ENCODE measurements at places on chromosomes 3 and 15.

DNA sequence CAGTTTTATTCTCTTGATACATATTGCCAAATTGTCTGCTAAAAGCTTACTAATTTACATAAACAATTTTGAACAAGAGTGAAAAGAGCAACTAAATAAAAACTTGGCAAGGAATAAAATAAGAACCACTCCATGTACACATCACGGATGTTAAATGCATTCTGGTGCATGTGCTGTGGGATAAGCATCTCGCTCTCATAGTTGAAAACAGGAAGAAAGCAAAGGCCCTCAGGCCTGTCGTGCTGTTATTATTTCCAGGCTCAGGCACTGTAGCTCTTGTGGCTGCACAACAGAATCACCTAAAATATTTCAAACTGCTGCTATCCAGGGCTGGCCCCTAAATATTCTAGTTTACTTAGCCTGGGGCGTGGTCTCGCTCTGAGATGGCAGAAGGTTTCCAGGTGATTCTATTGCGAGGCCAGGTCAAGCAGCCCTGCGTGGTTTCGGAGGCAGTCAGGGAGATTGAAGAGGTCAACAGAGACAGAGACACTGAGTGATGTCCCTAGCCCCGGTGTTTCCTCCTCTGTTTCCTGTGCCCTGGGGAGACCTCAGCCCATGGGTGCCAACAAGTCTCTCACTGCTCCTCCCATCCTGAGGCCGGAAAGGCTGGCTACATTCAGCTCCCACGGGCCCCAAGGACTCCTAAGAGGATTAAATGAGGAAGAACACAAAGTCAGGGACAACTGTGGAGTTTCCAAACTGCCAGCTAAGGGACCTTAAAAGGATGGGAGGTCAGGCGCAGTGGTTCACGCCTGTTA lies 18.2 kb upstream of the PDIA5 start:
- no peak for DNase-seq

DNA sequence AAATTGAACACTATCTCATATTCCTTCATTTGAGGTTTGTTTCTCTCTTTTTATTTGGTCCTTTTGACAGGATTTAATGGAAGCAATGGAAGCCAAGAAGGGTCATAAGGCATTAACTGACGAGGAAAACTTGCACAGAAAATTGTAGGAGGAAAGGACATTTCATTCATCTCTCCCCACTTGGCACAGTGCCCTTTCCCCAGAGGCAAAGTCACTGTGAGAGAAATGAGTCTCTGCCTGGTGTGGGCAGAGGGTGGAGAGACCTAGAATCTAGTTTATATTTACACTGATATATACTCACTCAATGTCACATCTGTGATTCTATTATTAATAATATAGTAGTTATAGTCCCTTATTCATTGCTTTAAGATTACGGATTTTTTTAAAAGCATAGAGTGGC lies 324.6 kb upstream of the IL12A start:
- no peak for DNase-seq

- peak; percentile 74 for DNase-seq
These were observed 11.1 kb downstream of the ARHGAP31 start for GRCh38 chr3:119305286-119305685.

DNA sequence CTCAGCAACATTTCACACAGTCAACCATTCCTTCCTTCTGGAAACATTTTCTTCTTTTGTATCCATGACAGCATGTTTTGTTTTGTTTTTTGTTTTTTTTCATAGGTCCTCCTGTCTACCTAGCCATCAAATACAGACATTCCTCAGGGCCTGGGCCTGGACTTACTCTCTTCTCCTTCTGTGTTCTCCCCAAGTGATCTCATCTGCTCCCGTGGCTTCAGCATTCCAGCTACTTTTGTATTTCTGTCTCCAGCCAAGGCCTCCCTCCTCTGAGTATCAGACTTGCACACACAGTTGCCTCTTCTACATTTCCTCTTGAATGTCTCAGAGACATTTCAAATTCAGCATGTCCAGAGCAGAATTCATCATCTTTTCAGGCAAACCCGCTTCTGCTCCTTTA lies 82.4 kb downstream of the HCN4 start:
- peak; percentile 19 for DNase-seq

DNA sequence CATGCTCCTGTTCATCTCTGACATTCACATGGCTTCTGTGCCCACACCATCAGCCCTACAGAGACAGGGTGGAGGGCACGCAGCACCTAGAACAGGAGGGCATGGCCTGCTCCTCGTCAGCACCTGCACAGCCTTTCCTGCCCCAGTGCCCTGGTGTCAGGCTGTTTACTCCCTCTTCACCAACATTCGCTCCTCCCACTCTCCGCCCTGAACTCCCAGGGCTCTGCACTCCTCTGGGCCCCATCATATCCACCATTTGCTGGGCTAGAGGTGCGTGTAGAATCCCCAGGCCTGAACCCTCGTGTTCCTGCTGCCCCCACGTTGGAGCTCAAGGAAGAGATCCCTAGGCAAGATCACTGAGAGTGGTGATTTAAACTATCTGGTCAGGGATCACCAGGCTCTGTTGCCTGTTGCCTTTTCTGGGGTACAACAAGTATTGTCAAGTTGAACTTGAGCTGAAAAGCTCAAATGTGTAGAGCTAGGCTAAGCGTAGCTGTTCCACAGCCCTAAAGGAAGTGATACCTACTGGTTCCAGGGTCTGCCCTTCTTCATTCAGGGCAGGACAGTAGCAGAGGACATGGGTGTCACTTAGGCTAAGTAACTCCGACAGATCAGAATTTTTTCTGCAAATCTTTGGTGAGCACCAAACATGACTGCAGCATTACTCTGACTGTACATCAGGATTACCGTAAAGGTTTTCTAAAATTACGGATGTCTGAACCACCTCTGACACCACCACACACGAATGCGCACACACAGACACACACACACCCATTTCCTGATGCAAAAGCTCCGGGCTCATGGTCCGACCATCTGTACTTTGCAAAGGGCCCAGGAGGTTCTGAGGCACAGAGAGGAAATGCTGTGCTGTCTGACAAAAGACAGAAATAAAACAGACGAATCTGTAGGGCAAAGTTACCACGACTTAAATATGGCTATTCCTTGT lies 43.7 kb upstream of the GNB5 start:
- no peak for DNase-seq

DNA sequence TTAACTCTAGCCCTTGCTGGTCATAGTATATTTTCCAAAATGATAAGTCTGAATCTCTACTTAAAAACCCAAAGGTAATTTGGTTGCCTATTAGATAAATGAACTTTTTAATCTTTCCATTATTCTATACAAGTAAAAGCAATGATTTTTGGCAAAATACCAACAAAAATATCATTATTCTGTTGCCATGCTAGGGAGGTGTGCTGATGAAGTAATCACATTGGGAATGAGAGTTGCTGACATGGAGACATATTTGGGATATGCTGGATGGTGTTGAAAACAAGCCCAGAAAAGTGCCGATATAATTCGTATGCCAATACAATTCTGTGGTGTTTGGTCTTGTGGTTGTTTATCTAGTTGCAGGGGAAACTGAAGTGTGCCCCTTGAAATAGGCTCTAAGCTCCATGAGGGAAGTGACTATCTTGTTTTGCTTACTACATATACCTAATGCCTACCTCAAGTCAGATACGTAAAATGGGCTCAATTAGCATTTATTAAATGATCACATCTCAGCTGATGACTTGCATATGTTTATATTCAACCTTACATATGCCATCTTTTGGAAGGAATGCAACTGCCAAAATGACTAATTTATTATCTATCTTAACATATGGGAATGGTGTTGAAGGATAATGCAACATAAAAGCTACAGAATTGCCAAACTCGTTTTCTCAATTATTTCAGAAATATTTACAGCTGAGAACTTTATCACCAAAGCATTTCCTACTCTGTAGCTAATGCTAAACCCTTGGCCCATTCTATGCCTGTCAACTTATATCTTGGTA lies 5.8 kb downstream of the TOPBP1 start:
- DNase-seq: no peak

DNA sequence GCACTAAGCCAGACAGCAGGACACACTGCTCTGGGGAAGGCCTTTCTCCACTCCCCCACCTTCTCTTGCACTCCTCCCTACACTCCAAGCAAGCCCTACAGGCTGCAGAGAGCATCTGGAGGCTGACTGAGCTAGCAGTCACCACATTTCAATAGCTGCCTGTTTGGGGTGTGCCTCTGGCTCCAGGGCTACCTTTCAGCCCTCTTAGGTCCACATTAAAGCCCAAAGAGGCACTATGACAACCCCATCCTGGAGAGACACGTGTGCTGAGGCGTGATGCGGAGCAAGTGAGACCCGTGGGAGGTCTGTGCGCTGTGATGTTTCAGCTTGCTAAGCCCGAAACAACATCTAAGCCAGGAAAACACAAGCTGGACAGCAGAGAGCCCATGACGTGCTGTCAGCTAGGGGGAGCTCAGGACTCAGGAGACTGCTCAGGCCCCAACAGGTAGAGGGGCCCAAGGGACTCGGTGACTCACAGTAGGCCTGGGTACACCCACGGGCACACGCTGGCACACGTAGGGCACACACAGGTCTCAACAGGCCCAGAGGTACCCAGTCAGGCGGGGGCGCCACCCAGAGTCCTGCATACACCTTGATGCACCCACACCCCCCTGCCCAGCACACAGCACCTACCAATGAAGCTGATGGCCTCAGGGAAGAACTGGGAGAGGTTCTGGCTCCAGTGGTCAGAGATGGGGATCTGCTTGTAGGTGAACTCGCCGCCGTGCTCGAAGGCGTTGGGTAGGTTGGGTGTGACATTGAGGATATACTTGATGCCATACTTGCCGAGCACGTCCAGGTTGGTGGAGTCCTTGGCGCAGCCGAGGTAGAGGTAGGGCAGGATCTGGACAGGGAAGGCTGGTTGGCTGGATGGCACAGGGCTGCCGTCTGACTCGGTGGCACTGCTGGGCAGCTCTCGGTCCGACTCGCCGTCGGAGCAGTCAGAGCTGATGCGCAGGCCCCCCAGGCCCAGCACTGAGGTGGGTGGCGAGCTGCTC lies 2.8 kb downstream of the DUSP7 start:
- DNase-seq: peak; percentile 27

- no peak for DNase-seq
These were observed 29.6 kb downstream of the TLNRD1 start for GRCh38 chr15:81030301-81030750.

GRCh38 chr15:71042356-71042922 lies 72.8 kb upstream of the THSD4 start:
- peak; percentile 68 for DNase-seq

DNA sequence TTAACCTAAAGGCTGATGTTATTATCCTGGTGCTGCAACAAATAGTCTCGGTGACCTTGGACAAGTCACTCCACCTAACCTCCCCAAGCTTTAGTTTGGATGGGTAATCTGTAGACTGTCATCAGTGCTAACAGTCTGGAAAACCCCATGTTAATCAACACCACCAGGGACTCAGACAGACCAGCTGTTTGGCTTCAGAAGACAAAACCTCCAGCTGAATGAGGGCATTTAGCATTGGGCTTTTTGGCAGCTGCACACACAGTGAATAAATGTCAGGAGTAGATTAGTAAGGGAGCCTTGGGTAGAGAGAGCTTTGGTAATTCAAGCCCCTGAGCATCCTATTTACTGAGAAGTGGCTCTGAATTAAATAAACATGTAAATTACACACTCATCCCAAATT lies 24.9 kb upstream of the C3orf80 start:
- DNase-seq: no peak

DNA sequence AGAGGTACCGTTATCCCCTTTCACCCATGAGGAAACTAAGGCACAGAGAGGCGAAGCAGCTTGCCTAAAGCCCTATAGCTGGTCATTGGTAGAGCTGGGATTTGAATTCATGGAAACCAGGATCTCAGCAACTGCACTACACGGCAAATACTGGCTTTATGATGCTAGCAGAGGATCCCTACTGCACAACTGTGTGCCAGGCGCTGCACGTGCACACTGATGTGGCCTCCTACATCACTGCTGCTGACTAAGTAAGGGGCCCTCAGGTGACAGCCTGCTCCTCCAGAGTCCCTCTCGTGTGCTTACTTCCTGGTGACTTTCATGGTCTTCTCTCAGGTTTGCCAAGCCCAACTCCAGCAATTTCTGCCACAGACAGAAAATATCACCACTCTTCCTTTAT lies 3.4 kb upstream of the POLG start:
- DNase-seq: no peak

DNA sequence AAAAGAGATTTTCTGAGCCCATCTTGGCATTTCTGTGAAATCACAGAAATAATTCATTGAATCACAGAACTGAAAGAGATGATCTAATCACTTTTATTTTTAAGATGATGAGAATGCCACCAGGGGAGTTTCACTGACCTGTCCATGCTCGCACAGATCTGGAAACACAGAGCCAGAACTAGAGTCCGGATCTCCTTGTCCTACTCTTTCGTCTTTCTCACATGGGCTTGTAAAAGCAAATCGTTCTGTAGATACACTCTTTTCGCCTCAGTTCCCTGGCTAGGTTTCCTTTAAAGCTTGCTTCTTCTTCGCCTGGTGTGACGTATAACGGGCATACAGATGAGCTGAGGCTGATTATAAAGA lies 122.5 kb upstream of the SPRED1 start:
- no peak for DNase-seq

DNA sequence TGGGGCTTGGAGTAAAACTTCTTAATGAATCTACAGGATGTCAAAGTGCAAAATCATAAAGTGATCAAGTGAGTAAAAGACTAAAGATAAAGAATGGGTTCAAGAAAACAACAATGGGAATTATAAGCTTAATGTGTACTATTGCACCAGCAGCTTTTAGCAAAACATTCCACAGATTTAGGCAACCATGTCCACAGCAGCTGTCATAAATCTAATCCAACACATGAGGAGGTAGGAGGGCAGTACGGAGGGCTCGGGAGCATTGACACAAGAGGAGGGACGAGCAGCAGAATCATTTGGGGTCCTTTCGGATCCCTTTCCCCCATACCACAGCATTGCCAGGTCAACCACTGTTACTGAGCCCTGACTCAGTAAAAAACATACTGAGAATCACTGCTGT lies 464.3 kb upstream of the WNT5A start:
- DNase-seq: no peak
